GM04503 (cell line): ENCODE measurements at places on chromosomes 16 and 17.

DNA sequence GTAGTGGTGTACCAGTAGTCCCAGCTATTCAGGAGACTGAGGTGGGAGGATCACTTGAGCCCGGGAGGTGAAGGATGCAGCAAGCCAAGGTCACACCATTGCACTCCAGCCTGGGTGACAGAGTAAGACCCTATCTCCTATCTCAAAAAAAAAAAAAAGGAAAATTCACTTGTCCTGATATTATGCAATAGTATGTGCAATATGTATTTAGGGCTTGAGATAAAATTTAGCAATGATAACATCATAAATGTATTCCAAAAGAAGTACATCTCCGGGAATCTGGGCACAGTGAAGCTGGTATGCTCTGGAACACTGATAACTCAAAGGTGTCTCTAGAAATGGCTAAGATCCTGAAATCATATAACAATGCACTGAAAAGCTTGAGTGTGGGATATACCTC is 74.5 kb downstream of the NCOR1 start:
- DNase-seq = no peak

GRCh38 chr17:10618202-10618635 is 38.9 kb downstream of the MYH3 start:
- DNase-seq = peak; percentile 45

GRCh38 chr17:2684549-2684948 is 27.0 kb downstream of the CLUH start:
- no peak for DNase-seq

DNA sequence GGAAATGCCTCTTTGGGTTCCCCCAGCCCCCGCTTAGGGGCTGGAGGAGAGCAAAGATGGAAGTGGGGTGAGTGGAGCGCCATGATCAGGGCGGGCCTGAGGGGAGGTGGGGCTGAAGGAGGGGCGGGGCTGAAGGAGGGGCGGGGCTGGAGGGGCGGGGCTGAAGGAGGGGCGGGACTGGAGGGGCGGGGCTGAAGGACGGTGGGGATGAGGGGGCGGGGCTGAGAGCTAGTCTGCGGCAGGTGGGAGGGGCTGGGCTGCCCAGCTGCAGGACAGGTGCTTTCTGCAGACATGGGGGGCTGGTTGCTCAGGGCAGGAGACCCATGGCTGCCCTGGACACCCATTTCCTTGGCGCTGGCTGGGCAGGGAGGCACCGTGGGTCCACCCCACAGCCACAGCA is 39.1 kb upstream of the PABPN1L start:
- no peak for DNase-seq

- no peak for DNase-seq
Measured at GRCh38 chr17:11738151-11738550, 139.9 kb downstream of the DNAH9 start.

DNA sequence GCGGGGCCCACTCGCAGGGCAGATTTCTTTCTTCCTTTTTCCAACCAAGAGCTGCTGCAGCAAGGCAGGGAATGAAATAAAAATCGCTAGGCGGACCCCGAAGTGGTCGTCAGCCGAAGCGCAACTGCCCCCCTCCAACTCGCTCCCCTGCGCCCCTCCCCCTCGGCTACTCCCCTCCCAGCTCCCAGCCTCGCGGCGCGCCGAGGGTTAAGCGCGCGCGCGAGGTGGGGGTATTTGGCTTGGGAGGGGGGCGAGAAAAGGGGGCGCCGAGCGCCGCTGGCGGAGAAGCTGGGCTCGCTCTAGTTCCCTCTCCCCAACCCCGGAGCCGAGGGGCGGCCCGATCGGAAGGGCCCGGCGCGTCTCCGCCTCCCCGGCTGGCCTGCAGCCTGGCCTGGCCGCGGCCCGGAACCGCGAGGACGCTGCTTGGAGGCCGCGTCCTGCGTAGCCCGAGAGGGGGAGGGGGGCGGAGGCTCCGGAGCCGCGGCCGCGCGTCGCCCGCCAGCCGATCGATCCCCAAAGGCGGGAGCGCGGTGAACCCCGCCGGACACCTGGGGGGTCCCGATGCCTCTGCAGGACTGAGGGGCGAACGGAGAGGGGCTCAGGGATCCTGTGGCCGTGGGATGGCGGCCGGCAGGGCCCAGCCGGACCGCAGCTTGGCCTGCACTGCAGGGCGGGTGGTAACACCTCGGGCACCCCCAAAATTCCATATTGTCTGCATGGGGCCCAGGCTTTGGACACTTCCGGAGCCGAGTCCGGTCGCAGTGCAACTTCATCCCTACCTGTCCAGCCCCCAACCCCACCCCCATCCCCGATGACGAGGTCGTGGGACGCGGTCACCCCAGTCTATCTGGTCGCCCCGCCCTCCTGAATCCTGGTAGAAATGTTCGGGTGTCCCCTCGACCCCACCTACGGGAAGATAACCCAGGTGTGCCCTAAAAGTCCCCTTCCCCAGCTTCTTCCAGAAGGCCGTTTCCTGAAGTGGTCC is 4.9 kb upstream of the CBX4 start:
- no peak for DNase-seq

DNA sequence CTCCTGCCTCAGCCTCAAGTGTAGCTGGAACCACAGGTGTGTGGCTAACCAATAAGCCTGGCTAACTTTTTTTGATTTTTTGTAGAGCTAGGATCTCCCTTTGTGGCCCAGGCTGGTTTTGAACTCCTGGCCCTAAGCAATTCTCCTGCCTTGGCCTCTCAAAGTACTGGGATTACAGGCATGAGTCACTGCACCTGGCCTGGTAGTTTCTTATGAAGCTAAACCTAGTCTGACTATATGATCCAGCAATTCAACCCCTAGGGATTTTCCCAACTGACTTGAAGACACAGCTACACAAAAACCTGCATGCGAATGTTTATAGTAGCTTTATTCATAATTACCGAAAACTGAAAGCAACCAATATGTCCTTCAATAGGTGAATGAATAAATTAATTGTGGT is 176.2 kb upstream of the IRX3 start:
- no peak for DNase-seq

DNA sequence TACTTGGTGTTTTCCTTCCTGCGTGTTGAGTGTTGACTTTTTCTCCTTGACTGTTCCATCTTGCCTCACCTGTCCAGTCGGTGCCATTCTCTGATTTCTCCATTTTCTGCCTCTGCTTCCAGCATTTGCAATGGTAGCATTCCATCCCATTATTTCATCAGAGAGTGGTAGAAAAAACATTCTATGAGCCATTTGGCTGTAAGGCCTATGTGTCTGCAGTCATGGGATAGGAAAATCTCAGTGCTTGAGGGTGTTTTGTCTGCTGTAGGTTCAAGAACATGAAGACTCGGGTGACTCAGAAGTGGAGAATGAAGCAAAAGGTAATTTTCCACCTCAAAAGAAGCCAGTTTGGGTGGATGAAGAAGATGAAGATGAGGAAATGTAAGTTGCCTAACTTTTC is 2.7 kb downstream of the UTP18 start:
- DNase-seq = no peak

GRCh38 chr17:37110746-37111145 is 162.0 kb downstream of the AATF start:
- no peak for DNase-seq

DNA sequence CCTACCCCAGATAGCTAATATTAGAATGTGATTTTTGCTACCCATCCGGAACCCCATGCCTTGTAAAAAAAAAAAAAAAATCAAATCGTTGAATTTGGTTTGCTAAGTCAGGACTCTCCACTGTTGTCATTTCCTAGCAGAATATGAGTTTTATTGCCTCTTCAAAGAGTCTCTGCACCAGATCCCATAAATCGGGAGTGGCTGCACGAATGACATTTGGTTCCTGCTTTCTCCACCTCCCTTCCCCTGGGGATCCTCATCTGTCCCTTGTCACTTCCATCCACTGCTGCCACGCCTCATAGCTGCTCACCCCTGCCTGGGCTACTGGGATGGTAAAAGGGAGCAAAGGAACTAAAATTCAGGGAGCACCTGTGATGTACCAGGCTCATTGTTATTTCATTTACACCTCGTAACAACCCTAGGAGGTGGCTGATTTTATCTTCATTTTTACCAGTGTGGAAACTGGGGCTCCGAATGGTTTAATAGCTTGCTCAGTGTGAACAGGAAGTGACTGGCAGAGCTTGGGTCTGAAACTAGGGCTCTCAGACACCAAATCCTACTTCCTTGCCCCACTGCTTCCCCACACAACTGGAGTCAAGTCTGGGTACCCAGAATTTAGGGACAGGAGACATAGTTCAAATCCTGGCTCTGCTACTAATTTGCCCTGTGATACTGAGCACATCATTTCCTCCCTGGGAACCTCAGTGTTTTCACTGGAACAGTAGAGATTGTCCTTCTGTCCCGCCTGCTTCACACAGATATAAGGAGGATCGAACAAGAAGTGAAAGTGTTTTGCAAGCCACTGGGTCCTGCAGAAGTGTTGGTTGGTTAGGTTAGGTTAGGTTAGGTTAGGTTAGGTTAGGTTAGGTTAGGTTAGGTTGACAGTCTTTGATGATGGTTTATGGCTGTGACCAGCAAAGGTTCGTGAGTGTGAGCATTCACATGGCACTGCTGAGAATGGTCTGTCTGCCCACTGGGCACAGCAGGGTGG is 585 bp upstream of the KRT36 start:
- DNase-seq = no peak

GRCh38 chr17:56847106-56847505 is 13.2 kb downstream of the DGKE start:
- DNase-seq = no peak

GRCh38 chr17:37737971-37738370 is 6.9 kb downstream of the HNF1B start:
- DNase-seq = no peak

- DNase-seq = no peak
Measured at GRCh38 chr17:61795546-61795945, 67.8 kb downstream of the BRIP1 start.

DNA sequence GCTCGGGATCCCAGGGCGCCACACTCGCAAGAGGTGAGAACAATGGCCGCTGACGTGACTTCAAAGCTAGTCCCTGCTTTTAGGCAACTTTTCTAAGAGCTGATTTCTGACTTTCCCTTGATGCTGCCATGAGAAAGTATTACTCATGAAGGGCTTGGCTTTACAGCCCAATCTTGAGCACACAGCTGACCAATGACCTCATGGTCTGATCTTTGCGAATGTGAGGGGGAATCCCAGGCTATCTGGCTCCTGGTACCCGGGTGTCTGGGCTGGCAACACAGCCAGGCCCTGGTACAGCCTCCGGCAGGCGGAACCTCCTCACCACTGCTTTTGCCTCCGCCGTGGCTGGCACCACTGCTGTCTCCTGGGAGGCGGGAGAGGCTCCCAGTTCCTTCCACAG is 17.5 kb downstream of the NDUFAF8 start:
- no peak for DNase-seq

DNA sequence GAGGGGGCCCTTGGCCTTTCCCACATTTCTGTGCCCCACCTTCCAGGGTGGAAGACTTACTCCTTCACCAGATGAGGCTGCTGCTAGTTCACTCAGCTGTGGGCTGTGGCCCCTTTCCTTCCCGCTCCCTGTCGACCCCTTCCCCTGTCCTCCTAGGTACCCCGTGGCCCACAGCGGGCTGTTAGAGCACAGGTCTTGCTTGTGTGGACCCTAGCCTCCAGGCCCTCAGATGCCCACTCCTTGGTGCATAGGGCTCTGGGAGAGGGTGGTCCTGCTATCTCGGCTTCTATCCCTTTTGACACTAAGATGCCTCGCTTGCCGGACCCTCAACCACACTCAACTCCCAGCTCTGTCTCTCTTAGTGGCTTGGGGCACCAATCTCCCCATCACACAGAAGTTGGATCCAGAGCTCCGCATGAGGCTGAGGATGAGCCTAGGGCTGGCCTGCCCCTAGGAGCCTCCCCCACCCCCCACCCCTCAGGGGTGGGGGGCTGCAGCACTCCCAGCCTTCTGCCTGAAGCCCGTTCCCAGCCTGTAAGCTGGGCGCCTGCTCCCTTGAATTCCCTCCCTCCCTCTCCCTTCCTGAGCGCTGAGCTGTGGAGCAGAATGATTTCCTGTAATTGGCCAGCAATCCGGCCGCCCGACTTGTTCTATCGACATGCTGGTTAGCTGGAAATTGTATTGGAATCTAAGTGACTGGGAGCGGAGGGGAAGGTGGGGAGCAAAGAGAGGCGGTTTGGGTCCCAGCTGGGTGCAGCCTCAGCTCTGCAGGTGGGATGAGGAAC is 30.9 kb downstream of the DCAKD start:
- no peak for DNase-seq

DNA sequence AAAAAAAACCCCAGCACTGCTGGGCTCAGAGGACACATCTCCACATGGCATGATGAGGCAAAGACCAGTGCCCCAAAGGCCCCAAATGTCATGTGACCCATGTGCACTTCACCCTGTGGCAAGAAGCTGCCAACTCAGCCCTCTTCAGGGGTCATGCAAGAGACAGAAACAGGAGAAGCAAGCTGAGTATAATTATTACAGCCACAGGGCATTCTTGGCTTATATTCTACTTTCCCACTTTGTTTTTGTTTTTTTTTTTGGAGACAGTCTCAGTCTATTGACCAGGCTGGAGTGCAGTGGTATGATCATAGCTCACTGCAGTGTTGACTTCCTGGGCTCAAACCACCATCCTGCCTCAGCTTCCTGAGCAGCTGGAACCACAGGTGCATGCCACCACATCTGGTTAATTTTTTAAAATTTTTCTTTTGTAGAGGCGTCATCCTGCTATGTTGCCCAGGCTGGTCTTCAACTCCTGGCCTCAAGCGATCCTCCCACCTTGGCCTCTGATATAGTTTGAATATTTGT is 32.7 kb upstream of the LITAF start:
- DNase-seq = no peak

DNA sequence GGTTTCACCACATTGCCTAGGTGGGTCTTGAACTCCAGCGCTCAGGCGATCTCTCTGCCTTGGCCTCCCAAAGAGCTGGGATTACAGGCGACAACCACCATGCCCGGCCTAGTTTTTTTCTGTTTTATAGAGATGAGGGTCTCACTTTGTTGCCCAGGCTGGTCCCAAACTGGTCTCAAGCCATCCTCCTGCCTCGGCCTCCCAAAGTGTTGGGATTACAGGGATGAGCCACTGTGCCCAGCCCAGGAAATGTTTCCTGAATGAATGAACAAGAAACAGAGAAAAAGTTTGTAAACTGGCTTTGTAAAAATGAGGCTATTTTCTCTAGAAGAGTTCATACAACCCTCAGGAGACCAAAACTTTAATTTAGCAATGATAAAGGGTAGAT is 68.0 kb downstream of the WWP2 start:
- DNase-seq = no peak

- DNase-seq = no peak
Measured at GRCh38 chr17:16304830-16305229, 48.4 kb downstream of the CENPV start.
